Posterior vena cava (tissue), 2 donors: ENCODE measurements at places on chromosomes 7 and 10. TPM values are rescaled to one million over a fixed set of nuclear protein-coding genes. Genes with fewer than 3 reads are reported as not detected.

The NUTM2A gene
- total RNA-seq, result 0.86 TPM

The DDX50 gene
- 45.6 TPM for total RNA-seq

The GPNMB gene
- total RNA-seq, result 190 TPM

The CCL26 gene
- total RNA-seq, result 0.97 TPM

DNA sequence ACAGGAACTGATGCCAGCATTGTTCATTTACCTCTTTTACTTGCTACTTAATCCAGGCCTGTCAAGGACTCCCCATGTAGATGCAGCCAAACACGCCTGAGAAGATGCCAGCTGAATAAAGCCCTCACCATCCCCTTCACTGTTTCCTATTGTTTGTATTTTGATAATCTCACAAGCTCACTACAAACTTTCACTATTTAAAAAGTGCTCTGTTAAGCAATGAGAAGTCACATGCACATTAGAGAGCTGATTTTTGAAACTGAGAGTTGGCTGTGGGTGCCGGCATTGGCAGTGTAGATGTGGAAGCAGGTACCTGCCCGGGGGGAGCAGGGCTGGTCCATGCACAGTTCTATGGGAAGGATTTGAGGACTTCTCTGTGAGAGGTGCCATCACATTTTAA is 169.8 kb upstream of the GRB10 start:
- no peak for DNase-seq

DNA sequence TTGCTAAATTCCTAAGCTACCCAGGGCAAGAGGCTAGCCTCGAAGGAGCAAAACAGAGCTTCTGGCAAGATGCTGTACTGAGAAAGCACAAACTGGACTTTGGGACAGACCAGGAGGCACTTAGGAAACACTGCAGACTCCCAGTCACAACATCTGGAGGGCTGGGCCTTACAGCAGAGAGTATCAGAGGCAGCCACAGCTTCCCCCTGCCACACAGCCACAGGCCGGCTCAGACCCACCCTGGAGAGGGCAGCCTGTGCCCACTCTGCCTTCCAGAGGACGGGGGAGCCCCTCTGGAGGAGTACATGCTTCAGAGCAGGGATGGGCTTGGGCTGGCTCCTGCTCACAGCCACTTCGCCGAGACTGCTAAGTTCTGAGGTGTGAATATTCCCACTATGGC is 17.4 kb downstream of the ESYT2 start:
- DNase-seq, result no peak

DNA sequence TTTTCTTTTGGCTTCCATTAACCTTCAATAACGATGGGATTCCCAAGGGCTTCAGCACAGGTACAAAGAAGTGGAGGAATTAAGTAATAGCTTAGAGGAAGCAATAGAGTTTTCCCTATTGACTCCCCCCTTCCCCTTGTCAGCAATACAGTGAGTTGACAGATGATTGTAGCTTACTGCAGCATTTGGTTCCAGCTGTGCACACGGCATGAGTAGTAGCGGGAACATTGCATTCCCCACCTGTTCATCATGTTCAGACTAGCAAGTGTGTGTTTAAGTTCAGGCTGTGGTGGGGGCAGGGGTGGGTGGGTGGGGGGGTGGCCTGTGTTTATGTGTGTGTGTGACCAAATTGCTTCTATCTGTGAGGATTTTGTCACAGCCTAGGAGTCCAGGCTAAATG is 4.6 kb upstream of the ADRA2A start:
- DNase-seq, result no peak

DNA sequence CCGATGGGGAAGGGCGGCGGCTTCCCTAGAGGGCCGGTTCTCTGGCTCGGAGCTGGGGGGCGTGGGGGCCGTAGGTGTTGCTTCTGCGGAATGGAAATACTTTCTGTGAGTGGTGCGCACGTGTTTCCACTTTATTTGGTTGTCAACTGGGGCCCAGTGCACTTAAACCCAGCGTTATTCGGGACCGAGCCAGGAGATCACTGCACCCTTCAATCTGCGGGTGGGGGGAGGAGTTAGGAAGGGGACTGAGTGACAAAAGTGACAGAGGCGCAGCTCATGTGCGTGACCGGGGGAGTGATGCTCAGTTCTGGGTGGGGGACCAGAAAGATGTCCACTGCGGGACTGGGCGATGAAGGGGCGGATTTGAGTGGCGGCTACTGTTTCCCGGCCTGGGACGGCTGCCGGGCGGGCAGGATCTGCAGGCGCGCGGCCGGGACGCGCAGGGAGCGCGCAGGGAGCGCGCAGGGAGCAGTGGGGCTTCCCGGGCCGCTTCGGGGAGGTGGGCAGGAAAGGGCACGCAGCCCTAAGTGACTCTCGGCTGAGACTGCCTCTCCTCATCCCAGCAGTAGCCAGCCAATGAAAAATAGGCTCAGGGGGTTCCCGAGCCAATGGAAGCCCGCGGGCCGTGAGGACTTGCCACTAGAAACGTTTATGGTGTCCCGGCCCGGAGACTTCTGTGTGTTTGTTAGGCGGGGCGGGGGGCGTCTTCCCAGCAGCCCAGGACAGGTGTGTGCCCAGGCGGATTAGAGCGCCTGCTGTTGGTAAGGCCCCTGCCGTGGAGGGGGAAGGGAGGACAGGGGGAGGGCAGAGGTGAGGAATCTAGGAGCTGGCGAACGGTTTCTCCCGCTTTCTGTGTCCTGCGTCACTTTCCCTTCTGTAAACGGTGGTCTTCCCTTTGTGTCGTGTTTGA is 54.3 kb upstream of the KDM7A start:
- DNase-seq, result peak; percentile 84

- no peak for DNase-seq
Measured at GRCh38 chr10:87961314-87961713, 97.9 kb downstream of the PTEN start.

DNA sequence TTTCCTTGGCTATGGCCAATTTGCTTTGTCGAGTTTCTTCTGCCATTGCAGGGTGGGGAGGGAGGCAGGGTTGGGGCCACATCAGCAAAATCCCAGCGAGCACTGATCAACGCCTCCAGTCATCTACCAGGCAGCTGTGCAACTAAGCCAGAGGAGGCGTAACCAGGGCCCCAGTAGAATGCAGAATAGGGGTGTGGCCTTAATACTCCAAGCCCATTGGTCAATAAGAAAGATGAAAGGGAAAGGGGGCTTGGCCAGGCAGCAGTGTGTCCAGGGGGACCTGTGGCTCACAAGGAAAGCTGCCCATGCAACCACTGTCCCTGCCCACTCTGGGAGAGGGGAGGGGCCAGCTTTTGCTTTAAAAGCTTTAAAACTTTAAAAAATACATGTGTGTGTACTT is 21.5 kb upstream of the GGCT start:
- DNase-seq, result no peak

DNA sequence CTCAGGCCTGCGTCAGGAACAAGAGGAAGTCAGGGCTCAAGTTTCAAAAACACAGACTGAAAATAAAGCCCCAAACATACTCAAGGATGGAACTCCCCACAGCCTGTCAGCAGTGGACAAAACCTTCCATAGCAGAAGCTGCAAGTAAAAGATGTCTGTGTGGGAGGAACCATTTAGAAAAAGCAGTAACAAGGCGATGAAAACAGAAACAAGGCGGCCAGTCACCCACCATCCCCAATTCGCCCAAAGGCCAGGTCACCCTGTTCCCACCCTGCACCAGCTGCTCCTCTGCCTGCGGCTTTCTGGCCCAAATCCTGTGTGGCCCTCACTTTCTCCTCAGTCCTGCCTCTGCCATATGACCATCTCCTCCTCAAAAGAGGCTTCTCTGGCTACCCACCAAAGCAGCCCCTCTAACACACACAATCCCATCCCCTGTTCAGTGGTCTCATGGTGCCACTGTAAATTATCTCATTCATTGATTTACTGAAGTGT is 27.8 kb downstream of the KCNMA1 start:
- no peak for DNase-seq
